ENCODE measurements at places on chromosomes 1 and 21.

DNA sequence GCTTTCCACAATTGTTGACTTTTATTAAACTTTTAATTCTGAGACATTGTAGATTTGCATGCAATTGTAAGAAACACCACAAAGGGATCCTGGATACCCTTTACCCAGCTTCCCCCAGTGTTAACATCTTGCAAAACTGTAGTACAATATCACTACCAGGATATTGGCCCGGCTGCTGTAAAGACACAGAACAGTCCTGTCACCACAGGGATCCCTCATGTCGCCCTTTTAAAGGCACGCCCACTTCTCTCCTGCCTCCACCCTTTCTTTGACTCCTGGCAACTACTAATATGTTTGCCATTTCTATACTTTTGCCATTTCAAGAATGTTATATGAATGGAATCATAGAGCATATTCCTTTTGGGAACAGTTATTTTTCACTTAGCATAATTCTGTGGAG is 37.0 kb downstream of the NAV1 start:
- DNase-seq, result no peak

DNA sequence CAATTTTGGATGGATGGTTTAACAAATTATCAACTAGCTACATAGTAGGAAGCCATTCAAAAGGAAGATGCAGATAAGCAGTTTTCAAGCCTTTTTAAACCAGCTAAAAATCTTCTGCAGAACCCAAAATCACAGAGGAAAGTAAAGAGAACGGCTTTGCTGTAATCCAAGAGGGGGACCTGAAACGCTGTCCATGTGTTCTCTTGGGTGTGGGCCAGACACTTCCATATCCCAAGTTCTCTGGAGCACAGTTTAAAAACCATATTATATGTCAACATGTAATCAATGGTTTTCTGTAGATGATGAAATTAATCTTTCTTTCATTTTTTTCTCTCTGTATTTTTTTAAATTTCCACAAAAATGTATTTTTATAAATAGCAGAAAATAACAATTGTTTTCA is 90.5 kb downstream of the SELENOF start:
- DNase-seq, result no peak

GRCh38 chr1:103177108-103177775 is 68.9 kb upstream of the COL11A1 start:
- no peak for DNase-seq

GRCh38 chr1:80066060-80066459 is 1059.5 kb upstream of the ADGRL4 start:
- DNase-seq, result no peak

GRCh38 chr1:163628034-163628773 is 306.4 kb downstream of the NUF2 start:
- DNase-seq, result no peak

GRCh38 chr1:209613400-209614150 is 30.1 kb downstream of the CAMK1G start:
- DNase-seq, result no peak

- DNase-seq, result no peak
Measured at GRCh38 chr1:229629261-229629660, 3.2 kb downstream of the URB2 start.

- no peak for DNase-seq
Measured at GRCh38 chr1:1204998-1205768, 1.2 kb downstream of the TNFRSF18 start.

- no peak for DNase-seq
Measured at GRCh38 chr1:229012823-229013222, 258.1 kb upstream of the RAB4A start.

DNA sequence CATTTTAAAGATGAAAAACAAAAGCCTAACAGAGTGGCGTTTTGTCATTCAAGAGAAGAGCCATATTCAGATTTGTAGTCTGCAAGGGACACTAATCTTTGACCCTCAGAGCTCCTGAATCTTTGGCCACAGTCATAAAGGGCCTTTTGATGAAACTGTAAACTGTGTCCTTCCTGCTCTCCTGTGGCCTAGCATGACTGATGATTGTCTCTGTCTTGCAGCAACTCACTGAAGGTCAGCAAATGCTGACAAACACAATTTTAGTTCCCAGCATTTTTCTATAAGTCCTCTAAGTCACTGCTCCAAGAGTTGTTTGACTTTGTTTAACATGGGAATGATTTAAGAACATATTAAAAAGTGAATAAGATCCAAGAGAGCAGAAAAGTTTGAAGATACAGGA is 55.3 kb upstream of the PRELP start:
- DNase-seq, result no peak

GRCh38 chr1:230422221-230422981 is 3.7 kb downstream of the PGBD5 start:
- DNase-seq, result no peak

DNA sequence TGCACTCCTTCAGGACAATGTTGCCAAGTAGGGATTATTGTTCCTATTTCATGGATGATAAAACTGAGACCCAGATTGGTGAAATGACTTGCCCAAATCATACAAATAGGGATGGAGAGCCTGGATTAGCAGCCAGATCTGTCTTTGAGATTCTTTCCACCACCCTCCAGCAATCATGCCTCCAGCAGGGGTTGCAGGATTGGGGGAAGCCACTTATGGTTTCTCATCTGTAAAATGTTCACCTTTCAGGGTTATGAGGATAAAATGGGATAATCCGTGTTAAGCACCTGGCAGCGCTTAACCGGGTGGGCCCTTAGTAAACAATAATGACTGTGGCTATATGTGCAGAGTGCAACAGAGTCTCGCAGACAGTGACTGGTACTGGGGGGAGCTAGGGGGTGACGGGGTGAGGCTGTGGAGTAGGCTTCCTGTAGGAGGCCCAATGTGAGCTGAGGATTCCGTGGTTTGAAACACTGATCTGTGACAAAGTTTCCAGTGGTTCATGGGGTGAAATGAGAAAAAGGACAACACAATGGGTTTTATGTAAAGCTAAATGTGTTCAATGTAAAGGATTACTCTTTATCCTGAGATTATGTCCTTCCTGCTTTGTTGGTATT is 33.7 kb upstream of the FOXO6 start:
- no peak for DNase-seq

DNA sequence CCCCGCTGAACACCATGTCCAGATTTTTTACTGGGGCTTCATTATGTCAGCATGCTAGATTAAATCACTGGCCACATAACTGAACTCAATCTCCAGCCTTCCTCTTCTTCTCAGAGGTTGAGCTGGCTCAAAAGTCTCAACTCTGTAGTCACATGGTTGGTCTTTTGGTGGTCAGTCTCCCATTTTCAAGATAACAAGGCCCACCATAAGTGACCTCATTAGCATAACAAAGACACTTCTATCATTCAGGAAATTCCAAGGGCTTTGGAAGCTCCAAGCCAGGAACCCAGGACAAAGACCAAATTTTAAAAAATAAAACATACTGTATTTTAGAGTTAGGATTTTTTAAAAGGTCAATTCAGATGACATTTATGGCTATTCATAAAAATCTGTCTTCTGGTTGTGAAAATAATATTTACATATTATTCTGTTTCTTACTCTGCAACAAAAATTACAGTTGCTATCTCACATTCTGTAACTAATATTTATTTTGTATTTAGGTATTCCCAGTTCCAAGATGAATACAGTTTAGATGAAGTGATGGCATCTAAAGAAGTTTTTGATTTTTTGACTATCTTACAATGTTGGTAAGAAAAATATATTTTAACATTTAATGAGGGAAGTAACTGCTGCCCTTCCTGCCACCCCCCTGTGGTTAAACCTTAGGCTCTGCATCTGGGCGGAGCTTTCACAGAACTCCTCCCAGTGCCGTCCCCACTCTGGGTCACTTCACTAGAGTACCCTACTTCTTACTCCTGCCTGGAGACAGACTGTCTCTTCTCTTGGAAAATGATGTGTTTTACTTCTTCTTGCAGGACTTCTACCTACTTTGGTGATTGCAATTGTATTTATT is 49.3 kb downstream of the SCP2 start:
- DNase-seq, result no peak

GRCh38 chr1:8560611-8561544 is 243.0 kb downstream of the SLC45A1 start:
- peak; percentile 52 for DNase-seq

- DNase-seq, result no peak
Measured at GRCh38 chr1:160646711-160647328, at the start of gene SLAMF1. Gene SLAMF1, minus strand, starts transcription at chr1:160647044. Its CDS starts 99 bp downstream, at chr1:160646945.

All from germinal center (tissue), 1 donor.